ENCODE measurements at places on chromosomes 1 and 21.
A peak's percentile ranks its signal among the peaks of the same experiment; 100 is the strongest.

GRCh38 chr1:59605184-59605583 lies 209.6 kb upstream of the HOOK1 start:
- H3K36me3 ChIP-seq = peaks cover 7% of the 10 kb centered on the region
- no peak overlapping the region for H3K27ac ChIP-seq
- H3K27me3 ChIP-seq = no peaks in the 10 kb centered on the region
- H3K4me3 ChIP-seq = no peak overlapping the region

DNA sequence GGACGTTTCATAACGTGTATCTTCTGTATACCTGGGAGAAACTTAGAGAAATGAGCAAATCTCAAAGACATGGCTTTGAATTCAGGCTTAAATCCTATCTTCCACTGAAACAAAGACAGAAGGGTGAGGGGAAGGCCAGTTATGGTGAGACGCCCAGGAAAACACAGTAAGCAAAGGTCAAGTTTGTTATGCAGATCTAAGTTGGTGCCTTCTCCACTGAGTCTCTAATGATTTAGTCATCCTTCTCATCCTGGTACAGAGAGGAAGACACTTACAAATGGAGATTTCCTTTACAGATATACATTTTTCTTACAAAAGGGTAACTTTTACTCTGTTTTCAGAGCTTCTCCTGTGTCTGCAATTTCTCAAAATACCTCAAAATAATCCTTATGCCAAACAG lies 64.4 kb downstream of the MAP3K7CL start:
- DNase-seq = no peak
- no peak overlapping the region for H3K27ac ChIP-seq
- H3K4me3 ChIP-seq = no peak overlapping the region
- H3K4me1 ChIP-seq = no peaks in the 10 kb centered on the region

GRCh38 chr1:59707178-59707791 lies 107.5 kb upstream of the HOOK1 start:
- H3K27ac ChIP-seq = no peak overlapping the region
- no peak for DNase-seq
- no peaks in the 10 kb centered on the region for H3K27me3 ChIP-seq
- H3K36me3 ChIP-seq = peaks cover 2% of the 10 kb centered on the region

DNA sequence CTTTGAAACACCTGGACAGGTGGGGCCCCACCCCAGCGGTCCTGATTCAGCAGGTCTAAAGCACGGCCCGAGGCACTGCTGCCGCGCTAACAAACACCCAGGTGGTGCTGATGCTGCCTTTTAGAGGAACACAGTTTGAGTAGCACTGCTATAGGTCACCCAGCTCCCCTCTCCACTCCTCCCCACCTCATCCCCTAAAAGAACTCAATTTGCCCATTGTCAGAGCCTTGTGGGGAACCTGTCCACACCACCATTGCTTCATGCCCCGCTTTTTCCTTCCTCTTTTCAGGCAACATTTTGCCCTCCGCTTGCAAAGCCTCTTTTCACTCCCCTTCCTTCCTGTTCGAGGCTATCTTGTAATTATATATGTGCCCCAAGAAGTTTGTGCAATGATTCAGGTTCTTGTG lies 26.2 kb upstream of the PADI4 start:
- H3K36me3 ChIP-seq = no peaks in the 10 kb centered on the region
- H3K4me1 ChIP-seq = no peaks in the 10 kb centered on the region
- H3K27me3 ChIP-seq = no peaks in the 10 kb centered on the region
- no peak for DNase-seq

- H3K4me1 ChIP-seq = no peaks in the 10 kb centered on the region
- DNase-seq = no peak
- no peak overlapping the region for H3K27ac ChIP-seq
- H3K4me3 ChIP-seq = no peak overlapping the region
Measured at GRCh38 chr1:11488966-11489625, 10.1 kb downstream of the DISP3 start.

DNA sequence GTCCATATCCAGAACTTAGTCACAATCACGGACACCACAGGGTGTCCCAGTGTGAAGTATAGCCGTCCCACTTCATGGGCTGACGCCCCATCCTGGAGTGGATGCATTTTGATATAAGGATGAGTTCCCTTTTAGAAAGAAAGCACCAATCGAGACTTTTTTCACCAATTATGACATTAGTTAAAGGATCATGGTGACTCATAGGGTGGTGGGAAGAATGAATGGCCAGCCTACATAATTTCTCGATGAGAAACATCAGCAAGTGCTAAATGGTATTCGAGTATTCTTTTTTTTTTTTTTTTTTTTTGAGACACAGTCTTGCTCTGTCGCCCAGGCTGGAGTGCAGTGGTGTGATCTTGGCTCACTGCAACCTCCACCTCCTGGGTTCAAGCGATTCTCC lies 38.5 kb upstream of the USP1 start:
- no peak for DNase-seq
- no peaks in the 10 kb centered on the region for H3K27me3 ChIP-seq
- no peaks in the 10 kb centered on the region for H3K4me1 ChIP-seq
- H3K36me3 ChIP-seq = no peaks in the 10 kb centered on the region
- H3K4me3 ChIP-seq = no peak overlapping the region

GRCh38 chr1:58907398-58907797 lies 123.6 kb upstream of the JUN start:
- DNase-seq = no peak
- H3K27ac ChIP-seq = no peak overlapping the region
- H3K27me3 ChIP-seq = no peaks in the 10 kb centered on the region

- no peak overlapping the region for H3K27ac ChIP-seq
- no peaks in the 10 kb centered on the region for H3K36me3 ChIP-seq
- no peaks in the 10 kb centered on the region for H3K4me1 ChIP-seq
Measured at GRCh38 chr1:17734609-17735008, 20.5 kb upstream of the ACTL8 start.

- H3K4me1 ChIP-seq = peaks cover 2% of the 10 kb centered on the region
- no peaks in the 10 kb centered on the region for H3K27me3 ChIP-seq
- H3K36me3 ChIP-seq = peaks cover 2% of the 10 kb centered on the region
- no peak overlapping the region for H3K27ac ChIP-seq
Measured at GRCh38 chr1:219179293-219179692, 5.6 kb downstream of the LYPLAL1 start.

DNA sequence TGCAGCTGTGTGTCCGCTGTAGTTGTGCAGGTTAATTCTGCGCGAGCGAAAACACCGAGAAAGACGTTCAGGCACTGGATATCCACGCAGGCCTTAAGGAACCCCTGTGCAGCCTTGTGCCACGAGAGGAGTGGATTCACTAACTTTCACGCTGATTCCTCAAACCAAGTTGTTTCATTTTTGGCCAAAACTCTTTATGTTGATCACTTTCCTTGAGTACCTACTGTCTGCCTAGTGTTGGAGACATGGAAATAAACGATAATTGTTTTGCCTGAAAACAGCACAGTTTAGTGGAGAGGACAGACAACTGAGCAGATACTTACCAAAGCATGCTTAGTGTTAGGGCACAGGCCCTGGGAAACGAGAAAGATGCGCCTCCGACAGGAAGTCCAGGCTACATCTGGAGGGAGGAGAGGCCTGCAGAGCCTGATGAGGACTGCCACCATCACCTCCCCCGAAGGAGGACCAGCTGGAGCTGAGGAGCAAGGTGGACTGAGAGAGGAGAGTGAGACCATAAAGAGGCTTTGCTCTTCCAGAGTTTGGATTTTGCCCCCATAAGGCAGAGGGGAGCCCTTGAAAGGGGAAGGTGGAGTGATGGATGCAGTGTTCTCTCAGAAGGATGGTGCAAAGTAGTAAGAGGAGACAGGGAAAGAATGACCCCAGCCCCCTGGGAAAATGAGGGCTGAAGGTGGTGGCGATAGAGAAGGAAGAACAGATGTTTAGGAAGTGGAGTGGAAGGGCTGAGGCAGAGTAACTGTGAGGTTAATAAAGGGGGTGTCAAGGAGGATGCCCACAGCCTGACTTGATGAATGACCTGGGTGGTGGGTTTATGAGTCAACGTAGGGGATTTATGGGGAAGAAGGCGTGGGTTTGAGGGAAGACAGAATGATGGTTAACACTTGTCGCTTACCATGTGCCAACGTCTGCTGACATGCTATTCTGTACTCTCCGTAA lies 956 bp upstream of the SCAF4 start:
- no peaks in the 10 kb centered on the region for H3K36me3 ChIP-seq
- H3K4me1 ChIP-seq = peaks cover 15% of the 10 kb centered on the region
- H3K4me3 ChIP-seq = peak overlapping the region; percentile 31
- DNase-seq = no peak
- peak overlapping the region; percentile 57 for H3K27ac ChIP-seq
- no peaks in the 10 kb centered on the region for H3K27me3 ChIP-seq

DNA sequence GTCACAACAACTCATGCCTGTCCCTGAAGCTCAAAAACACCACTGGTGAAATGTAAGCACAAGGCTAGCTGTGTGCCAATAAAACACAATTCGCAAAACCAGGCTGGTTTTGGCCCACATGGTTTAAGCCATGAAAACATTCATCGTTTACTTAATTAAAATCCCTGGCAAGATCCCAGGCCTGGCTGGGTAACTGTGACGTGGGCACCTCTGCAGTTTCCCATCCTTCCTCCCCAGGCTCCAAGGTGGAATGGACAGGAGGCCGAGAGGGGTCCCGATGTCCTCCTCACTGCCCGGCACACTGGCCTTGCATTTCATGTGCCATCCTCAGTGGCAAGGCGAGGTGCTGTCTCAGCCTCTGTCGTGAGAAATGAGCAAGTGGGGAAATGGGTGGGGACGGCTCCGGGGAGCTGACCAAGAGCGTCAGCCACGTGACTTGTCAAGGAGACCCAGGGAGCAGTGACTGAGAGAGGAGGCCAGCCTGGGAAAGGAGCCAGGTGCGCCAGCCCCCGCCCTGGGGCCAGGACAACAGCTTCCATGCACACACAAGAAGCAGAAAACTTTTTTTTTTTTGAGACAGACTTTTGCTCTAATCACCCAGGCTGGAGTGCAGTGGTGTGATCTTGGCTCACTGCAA lies 153.1 kb upstream of the RAB4A start:
- H3K36me3 ChIP-seq = no peaks in the 10 kb centered on the region
- H3K27ac ChIP-seq = no peak overlapping the region
- H3K4me1 ChIP-seq = no peaks in the 10 kb centered on the region
- H3K27me3 ChIP-seq = no peaks in the 10 kb centered on the region

- H3K4me1 ChIP-seq = no peaks in the 10 kb centered on the region
- no peaks in the 10 kb centered on the region for H3K27me3 ChIP-seq
- no peak overlapping the region for H3K4me3 ChIP-seq
Measured at GRCh38 chr1:19758227-19758830, 41.4 kb downstream of the TMCO4 start.

DNA sequence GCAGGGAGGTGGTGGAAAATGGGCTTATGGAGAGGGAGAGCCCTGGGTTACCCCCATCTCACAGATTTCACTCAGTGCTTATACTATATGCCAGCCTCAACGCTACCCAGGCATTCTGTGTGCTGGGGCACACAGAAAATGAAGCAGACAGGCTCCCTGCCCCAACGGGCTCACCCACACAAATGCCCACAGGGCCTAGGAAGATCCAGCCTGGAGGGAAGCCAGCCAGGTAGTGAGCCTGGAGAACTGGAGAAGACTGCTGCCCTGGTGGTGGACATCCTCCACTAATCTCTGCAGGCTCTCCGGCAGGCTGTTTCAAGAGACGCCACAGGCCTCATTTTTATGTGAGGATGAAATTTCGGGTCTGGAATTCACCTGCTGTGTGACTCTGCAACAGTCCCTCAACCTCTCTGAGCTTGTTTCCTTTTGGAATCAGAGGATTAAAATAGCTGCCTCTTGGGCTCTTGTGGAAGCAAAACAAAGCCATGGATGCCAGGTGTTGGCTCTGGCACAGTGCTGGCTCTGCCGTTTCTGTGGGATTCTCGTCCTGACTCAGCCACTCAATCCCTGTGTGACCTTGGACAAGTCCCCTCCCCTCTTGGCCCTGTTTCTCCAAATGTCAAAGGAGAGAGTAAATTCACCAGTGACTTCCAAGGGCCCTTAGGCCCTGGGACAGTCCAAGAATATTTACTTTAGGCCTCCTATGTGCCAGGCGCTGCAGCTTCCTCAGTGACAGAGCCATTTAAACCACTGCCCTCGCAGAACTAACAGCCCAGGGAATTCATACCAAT lies 3.6 kb downstream of the PAQR7 start:
- no peak overlapping the region for H3K4me3 ChIP-seq
- H3K4me1 ChIP-seq = peaks cover 75% of the 10 kb centered on the region
- H3K27ac ChIP-seq = peak overlapping the region; percentile 36
- H3K36me3 ChIP-seq = no peaks in the 10 kb centered on the region
- DNase-seq = no peak
- H3K27me3 ChIP-seq = no peaks in the 10 kb centered on the region

All from small intestine (tissue), 16 donors.